IPS DF 6.9 (cell line): ENCODE measurements at places on chromosomes 11 and 22.

GRCh38 chr22:40220316-40221054 is 42.8 kb downstream of the TNRC6B start:
- DNase-seq, result no peak

DNA sequence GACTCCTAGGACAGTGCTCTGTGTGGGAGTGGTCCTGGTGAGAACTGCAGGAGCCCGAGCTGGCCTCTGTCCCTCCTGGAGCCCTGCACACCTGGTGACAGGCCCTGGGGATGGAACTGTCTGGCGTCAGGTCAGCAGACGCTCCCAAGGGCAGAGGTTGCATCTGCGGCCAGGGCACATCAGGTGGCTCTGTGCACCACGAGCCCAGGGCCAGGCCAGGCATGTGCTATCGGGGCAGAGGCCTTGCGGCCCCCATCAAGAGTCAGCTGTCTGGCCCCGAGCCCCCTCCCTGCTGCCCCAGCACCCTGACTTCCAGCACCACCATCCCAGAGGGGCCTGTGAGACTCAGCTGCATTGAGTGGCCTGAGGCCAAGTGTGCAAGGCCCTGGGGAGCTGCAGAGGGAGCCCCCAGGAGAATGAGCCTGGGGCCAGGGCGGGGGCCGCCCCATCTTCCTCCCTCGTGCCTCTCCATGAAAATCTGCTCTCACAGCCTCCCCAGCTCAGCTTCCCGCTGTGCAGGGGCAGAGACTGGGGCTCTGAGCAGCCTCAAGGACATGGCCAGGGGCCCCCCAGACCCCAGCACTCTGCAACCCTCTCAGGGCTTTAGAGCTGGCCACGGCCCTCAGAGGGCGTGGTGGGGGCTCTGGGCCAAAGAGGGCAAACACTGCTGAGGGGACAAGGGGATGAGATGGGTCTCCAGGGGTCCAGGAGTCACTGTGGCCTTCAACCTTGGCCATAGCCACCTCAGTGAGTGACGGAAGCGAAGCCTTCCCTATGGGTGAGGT is 56.4 kb downstream of the RTL6 start:
- DNase-seq, result no peak

- DNase-seq, result no peak
These were observed 67.5 kb downstream of the ARFGAP2 start for GRCh38 chr11:47109051-47109726.

DNA sequence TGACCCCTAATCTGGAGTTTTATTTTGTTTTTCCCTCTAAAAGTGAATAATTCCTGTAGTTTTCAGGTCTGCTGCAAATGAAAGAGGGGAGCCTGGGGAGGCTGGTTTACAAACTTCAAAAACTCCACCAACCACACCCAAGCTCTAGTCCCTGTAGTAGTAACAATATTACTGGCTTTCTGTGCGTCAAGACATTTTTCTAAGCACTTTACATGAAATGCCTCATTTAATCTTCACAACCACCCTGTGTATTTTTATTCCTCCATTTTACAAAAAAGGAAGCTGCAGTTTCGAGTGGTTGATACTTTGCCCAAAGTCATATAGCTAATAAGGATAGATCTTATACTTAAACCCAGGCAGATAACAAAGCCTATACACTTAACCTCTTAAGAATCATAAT is 23.5 kb downstream of the CTNND1 start:
- no peak for DNase-seq

GRCh38 chr11:69301455-69302401 is 7.8 kb downstream of the MYEOV start:
- DNase-seq, result no peak

- DNase-seq, result no peak
These were observed 4.8 kb upstream of the PRDM11 start for GRCh38 chr11:45141631-45142030.

DNA sequence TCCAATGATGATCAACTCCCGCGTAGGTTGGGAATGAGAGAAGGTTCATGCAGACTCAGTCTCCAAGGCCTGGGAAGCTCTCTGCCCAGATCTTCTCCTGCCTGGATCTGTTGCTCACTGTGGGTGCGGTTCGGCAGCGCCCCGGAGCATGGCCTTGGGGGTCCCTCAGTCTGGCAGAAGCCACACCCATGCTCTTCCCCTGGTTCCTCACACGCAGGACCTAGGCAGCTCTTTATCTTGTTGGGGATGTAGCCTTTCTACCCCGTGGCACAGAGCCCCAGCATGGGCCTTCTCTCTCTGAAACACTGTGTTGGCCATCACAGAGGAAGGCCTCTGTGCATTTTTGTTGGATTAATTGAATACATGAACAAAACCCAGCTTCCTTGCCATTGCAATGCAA is 1461.6 kb downstream of the BRD1 start:
- DNase-seq, result no peak

GRCh38 chr11:1453611-1454034 is 33.0 kb downstream of the MOB2 start:
- DNase-seq, result no peak

DNA sequence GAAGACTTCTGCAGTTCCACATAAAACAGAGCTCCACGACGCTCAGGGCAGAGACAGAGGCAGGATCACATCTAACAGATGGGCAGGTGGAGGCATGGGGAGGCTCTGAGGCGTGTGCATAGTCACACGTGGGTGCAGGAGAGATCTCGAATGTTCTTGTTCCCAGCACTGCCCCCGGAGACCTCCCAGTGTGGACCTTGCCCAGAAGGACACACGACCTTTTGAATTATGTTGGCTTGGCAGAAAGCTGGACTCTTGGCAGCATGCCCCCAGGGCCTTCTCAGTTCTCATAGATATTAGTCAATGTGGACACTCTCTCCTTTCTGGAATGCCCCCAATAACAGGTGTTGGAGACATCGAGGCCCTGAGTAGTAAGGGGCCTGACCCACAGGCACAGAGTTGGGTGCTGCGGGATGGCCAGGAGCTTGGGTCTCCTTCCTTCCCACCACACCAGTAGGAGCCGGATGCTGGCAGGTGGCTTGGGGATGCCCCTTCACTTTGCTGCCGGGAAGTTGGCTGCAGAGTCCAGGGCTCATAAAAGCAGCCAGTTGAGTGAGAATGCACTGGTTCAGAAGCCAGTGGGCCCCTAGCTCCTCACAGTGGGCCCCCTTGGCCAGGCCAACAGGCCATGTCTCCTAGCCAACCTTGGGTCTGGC is 12.1 kb downstream of the MYEOV start:
- no peak for DNase-seq

DNA sequence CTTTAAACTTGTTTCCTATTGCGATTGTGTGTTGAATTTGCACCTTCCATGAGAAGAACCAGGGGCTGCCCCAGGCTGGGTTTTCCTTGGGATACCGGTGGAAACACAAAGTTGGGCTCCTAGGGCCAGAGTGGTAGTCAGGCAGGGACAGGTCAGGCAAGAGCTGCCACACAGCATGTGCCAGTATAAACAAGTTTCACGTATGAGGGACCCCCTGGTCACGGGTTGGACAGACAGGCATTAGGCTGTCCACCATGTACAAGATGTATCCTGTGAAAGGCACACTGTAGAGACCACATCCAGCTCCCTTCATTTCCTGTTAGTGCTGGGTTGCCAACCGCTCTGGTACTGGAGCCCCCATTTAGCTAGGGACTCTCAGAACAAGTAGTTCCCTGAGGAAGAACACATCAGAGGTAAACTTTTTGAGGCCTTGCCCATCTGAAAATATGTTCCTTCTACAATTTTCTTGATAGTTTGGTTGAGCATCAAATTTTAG is 8.8 kb downstream of the UPB1 start:
- no peak for DNase-seq

GRCh38 chr11:79960461-79960860 is 519.6 kb upstream of the TENM4 start:
- no peak for DNase-seq

DNA sequence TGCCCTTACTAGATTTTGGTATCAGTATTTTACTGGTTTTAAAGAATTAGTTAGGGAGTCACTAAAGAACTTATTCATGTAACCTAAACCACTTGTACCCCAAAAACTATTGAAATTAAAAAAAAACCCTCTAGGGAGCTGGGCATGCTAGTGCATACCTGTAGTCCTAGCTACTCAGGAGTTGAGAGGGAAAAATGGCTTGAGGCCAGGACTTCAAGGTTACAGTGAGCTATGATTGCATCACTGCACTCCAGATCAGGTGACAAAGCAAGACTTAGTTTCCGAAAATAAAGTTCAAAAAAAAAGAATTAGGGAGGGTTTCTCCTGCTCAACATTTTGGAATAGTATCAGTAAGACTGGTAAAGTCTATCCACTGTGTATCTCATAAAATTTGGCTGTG is 364.4 kb upstream of the LUZP2 start:
- DNase-seq, result no peak

DNA sequence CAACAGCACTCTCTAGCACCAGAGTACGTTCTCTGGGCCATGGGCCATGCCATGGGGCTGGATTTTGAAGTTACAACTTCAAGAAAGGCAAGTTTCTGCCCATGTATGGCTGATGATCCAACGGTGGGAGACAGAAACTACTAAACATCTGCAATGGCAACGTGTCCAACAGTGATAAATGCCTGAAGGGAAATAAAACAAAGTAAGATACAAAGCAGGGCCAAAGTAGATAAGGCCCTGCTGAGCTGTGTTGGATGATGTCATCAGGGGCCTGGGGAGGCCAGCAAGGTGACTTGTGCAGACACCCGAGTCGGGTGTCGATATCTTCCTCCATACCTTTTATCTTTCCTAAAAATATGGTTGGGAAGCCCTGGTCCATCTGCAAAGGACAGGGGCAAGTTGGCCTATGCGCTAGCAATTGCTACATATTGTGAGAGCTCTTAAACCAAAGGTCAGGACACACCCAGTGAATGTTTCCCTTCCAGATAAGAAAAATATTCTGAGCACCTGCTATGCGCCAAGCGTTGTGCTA is 487.2 kb downstream of the MN1 start:
- DNase-seq, result no peak
